ENCODE measurements at places on chromosomes 1 and 21.

GRCh38 chr1:99004861-99005442 lies at the start of gene PLPPR5:
PLPPR5 (minus strand) TSS chr1:99004861; CDS start chr1:99004671, 190 bp downstream.
- no peak for DNase-seq

- no peak for DNase-seq
Measured at GRCh38 chr1:76278711-76279100, 204.2 kb downstream of the ST6GALNAC3 start.

GRCh38 chr1:67861856-67862516 lies 28.7 kb upstream of the GNG12 start:
- no peak for DNase-seq

DNA sequence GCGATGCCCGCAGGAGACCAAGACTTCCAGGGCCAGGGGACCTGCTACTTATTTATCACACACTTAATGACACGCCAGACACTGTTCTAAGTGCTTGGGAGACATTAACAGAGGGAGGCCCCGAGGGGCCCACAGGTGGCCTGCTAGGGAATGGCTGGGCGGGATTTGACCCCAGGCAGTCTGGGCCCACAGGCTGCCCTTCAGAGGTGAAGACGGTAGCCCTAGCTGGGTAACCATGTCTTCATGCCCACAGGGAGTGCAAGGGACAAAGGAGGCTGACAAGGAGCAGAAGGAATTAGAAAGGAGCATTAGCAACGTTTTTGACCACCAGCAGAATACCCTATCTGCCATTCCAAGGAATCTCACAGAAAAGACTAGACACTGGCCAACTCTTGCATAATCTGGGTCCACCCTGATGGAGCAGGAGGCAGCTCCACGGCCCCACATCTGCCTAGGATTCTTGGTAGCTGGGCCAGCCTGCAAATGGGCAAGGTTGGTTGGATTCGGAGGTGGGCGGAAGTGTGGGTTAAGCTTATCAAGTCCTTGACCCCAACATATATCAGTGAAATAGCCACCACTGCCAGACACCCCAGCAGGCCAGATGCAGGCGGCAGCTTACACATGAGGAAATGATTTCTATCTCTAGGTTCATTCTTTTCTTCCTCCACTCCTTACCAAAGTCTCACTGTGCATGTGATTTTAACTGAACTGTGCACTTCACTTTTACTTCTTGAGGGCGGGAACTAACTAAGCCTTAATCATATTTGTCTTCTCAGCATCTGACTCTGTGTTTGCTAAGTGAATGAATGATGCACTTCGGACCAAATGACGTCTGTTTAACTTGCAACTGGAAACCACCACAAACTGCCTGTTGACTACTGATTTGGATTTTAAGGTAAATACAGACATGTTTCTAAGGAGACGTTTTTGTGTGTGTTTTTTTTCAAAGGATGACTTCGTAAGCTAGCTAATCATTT lies 3.4 kb upstream of the ETS2 start:
- no peak for DNase-seq

- no peak for DNase-seq
Measured at GRCh38 chr1:187504779-187505178, 676.0 kb downstream of the PLA2G4A start.

DNA sequence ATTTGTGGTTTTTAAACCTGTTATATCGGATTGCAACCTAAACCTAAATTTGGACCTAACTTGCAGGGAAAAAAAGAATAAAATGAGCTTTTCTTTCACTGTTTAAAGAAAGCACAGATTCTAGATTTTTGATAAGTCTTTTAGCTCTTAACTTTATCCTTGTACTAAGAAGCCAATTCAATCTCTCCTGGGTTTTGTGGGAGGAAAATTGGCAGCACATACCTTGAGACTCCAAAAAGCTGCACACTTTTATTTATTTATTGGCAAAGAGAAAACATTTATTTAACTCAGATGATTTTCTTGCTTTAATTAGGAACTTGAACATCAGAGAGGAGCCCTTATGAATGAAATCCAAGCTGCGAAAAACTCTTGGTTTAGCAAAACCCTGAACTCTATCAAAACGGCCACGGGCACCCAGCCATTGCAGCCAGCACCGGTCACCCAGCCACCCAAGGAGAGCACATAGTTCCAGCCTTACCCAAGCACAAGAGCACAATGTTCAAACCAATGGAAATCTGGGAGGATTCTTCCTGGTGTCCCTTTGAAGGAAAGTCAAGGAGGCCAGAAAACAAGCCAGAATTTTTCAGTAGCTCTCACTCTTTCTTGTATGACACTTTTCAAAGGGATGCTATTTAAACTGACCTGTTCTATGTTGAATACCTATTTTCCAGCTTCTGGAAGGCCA lies 10.1 kb upstream of the CACYBP start:
- DNase-seq = no peak

- no peak for DNase-seq
Measured at GRCh38 chr1:21298981-21299391, 8.7 kb upstream of the ECE1 start.

GRCh38 chr1:26099780-26100179 lies 11.8 kb upstream of the PDIK1L start:
- no peak for DNase-seq

GRCh38 chr1:232655028-232655745 lies 25.3 kb upstream of the SIPA1L2 start:
- no peak for DNase-seq

DNA sequence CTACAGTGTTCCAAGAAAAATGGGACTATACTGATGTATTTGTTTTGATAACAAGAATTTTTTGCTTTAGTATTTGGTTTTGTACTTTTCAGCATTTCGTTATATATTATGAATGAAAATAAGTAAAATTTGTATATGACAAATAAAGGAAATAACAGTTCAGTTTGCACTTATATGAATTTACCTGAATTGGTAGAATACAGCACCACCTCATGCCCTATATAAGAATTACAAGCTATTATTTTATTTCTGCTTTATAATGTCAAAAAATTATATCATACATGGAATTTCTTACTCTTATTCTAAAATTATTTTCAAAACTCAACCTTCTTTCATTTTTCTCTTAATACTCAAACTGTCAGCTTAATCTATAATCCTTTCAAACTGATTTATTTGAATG lies 14.6 kb downstream of the EFCAB7 start:
- DNase-seq = no peak

- DNase-seq = no peak
Measured at GRCh38 chr1:227451954-227452353, 111.4 kb upstream of the ZNF678 start.

GRCh38 chr1:36463463-36463802 lies 751 bp downstream of the MRPS15 start:
- DNase-seq = no peak

DNA sequence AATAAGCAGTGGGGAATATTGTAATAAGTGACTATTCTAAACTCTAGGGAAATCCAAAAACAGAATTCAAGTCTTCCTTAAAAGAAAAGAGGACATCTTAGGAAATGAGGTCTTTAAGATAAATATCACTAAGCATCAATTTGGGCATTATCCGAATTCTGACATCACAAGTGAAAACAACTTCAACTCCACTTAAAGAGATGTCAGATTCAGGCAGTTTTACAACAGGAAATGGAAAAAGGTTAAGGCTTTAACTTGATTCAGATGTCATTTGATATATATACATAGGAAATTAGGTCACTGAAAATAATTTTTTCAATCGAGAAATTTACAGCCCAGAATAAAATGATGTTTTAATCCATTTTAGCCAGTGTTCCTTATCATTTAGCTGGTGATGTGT lies 435.4 kb downstream of the SETD4 start:
- no peak for DNase-seq

GRCh38 chr1:3065797-3066196 lies 3.2 kb upstream of the PRDM16 start:
- DNase-seq = no peak

GRCh38 chr1:153866045-153866850 lies 56.5 kb downstream of the GATAD2B start:
- DNase-seq = no peak

GRCh38 chr1:227901906-227902640 lies 45.7 kb downstream of the WNT9A start:
- DNase-seq = no peak

DNA sequence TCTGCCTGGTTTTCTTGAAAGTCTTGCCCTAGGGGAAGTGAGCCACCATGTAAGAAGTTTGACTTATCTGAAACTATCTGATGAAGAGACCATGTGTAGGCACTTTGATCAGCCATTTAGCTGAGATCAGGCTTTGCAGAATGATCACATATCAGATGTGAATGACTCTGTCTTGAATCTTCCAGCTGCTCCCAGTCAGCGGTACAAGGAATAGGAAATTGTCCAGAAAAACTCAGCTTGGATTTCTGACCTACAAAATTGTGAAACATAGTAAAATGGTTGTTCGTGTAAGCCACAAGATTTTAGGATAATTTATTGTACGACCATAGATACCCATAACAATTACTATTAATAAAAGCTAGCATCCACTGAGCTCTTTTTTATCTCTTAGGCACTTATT lies 41.9 kb upstream of the NTNG1 start:
- no peak for DNase-seq

DNA sequence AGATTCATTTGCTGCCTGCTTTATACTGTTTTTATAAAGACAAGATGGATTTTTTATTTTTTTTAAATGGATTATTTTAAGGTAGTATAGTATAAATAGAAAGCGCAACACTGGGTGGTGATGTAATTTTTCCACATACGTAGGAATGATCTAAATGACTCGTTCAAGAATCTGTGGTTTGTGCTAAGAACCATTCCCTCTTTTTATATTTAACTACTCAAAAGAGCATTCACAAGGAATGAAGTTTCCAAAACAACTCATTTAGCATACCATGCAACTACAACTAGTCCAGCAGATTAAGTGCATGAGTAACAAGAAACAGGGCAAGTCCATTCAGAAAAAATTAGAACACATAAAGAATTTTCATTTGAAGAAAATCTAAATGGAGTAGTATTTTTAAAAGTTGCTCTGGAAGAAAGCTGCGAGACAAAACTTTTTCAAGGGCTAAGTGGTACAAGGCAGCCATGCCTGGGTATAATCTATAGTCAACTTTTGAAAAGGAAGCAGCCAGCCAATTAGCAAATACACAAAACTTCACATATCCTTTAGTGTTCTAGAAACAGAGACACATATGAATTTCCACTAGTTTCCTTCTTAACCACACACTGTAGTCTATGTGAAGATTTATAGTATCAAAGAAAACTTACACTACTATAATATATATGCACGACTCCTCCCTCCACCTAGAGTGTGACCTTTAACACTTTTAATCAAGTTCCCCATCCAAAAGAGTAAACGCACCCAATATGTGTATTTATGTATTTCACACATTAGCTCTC lies 23.4 kb downstream of the GTF2B start:
- DNase-seq = no peak

GRCh38 chr1:3921765-3922164 lies 21.7 kb upstream of the C1orf174 start:
- DNase-seq = no peak

- no peak for DNase-seq
Measured at GRCh38 chr1:239896980-239897379, 194.7 kb upstream of the FMN2 start.

DNA sequence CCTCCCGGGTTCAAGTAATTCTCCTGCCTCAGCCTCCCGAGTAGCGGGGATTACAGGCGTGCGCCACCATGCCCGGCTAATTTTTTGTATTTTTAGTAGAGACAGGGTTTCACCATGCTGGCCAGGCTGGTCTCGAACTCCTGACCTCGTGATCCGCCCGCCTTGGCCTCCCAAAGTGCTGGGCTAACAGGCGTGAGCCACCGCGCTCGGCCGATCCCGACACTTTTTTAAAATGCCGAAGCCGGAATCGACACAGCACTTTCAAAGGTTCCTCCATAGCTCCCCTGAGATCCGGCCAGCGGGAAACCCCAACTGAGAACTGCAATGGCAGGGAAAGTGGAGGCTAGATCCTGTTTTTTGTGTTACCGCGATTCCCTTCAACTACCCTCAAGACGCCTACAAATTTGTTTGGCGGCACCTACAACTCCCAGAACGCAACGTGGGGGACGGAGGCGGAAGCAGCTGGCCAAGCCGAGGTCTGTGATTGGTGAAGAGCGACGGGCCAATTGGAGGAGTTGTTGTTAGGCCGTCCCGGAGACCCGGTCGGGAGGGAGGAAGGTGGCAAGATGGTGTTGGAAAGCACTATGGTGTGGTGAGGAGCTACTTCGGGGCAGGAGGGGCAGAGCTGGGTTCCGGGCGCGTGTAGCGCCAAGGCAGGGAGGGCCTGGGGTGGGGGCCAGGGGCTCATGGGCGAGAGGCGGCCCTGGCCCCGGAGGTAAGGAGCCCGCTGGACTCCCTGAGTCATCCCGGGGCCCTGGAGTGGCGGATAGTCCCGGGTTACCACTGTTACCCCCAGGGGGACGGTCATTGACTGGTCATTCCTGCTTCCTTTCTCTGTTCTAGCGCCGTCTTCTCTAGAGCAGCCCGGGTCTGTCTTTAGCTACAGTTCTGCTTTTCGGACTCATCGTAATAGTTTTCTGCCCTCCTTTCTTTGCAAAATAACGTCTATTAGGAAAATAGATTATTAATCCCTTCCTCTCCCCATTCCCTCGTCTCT lies at the start of gene PSMD4:
PSMD4 (plus strand) TSS at position 518 of the 997 bp plus-strand sequence; CDS start at position 567, 49 bp downstream.
- DNase-seq = peak; percentile 83

- no peak for DNase-seq
Measured at GRCh38 chr1:177926201-177926600, 43.7 kb downstream of the SEC16B start.

DNA sequence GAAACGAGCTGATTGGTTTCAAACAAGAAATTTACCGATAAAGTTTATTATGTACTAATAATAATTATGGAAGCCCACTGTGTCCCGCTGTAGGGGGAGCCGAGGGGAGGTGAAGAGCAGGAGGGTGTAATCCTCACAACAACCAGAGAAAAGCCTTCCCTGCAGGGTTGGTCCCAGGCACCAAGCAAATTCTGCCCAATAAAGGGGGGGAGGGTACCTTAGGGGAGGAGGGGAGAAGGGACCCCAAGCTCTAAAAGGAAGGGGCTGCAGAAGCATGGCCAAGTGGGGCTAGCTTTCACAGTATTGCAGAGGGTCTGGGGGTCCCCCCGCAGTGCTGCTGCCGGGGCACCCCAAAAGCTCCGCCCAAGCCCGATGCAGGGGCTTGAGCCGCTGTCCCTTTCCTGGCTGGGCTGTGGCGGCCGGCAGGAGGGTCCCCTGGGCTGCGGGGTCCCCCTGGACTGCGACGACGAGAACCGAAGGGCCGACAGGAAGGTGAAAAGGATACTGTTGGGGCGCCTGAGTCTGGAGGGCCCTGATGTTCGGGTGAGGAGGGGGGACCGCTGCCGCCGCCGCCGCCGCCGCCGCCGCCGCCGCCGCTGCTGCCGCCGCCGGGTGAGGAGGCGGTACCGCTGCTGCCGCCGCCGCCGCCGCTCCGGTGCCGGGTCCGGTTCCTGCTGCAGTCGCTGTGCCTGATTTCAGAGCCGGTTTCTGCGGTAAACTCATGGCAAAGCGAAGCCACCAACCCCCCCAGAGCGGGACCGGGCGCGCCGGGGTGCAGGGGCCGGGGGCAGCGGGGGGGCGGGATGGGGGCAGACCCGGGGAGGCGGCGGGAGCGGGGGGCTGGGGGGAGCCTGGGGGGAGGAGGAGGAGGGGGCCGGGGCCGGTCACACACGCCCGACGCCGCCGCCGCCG lies 771 bp downstream of the EIF4G3 start:
- peak; percentile 6 for DNase-seq

GRCh38 chr1:224587051-224587450 lies 29.1 kb upstream of the CNIH3 start:
- no peak for DNase-seq

GRCh38 chr1:85296980-85297379 lies 20.5 kb upstream of the BCL10 start:
- DNase-seq = no peak

All from stimulated activated CD8-positive, alpha-beta memory T cell treated with anti-CD3 and anti-CD28 coated beads, Interleukin-7, amount 100 ng/mL, for 1 hour (primary cell).